ENCODE measurements at places on chromosomes 6 and 20. TPM values are rescaled to one million over a fixed set of nuclear protein-coding genes. Genes with fewer than 3 reads are reported as not detected.

CEP43 gene
- 17.9 TPM for total RNA-seq

CALHM5 gene
- total RNA-seq = not detected

TBC1D32 gene
- total RNA-seq = 10.5 TPM

C20orf96 gene
- total RNA-seq = 5.1 TPM

RNF182 gene
- not detected for total RNA-seq

FOXQ1 gene
- not detected for total RNA-seq

MATN4 gene
- total RNA-seq = 6.7 TPM

BPI gene
- not detected for total RNA-seq

DCBLD1 gene
- total RNA-seq = 3.8 TPM

GRM1 gene
- not detected for total RNA-seq

ZNF76 gene
- total RNA-seq = 38.7 TPM

ZFP64 gene
- total RNA-seq = 10.6 TPM

SLC17A5 gene
- 6.0 TPM for total RNA-seq
